HepG2 (cell line): ENCODE measurements at places on chromosomes 5 and 9. TPM values are rescaled to one million over a fixed set of nuclear protein-coding genes. Genes with fewer than 3 reads are reported as not detected.

DNA sequence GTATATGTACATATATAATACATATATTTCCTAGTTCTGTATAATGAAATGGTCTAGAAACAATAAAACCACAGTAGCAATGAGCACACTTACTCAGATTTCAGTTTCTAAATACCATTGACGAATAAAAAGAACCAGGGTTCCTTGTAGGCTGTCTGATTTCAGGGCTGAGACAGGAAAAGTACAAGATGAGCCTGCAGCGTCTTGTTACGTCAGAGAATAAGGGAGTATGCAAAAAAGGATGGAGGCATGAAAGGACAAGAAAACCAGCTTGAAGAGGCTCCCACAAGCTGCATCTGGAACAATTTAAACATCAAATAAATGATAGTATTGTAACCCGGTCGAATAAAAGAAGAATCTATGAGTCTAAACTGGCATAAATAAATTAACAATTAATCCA, 17.8 kb upstream of the TIFAB start:
- H3K27ac ChIP-seq, result no peak overlapping the region
- DNase-seq, result no peak
- H3K4me1 ChIP-seq, result peaks cover 20% of the 10 kb centered on the region
- H3K27me3 ChIP-seq, result no peaks in the 10 kb centered on the region

DNA sequence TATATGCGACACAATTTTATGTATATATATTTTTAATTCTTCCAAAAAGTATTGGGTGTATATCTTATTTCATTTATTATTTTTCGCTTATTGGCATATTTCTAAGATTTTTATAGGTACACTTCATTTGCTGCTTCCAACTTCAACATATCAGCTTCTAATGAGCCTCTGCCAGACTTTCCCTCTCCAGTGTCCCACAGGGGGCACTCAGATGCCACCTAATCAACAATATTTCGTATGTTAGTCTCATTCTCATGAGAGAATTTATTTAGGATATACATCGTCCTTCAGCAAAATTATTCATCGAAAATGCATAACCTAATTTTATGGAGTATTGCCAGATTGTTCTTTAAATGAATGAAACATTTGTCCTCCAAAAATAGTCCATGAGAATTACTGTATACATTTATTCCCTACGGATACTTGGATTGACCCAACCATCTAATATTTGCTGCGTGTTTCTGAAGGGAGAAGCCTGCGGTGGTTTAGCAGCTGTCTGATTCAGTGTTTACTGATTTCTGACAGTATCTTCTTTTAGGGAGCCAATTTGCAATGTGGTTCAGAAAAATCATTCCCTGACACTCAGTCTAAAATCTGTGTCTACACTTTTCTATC, 100.6 kb upstream of the SELENOP start:
- no peaks in the 10 kb centered on the region for H3K27me3 ChIP-seq
- peak; percentile 25 for DNase-seq
- no peak overlapping the region for H3K27ac ChIP-seq
- peaks cover 17% of the 10 kb centered on the region for H3K4me1 ChIP-seq
- no peak overlapping the region for H3K4me3 ChIP-seq
- no peaks in the 10 kb centered on the region for H3K36me3 ChIP-seq

The TMEM232 gene
- 0.27 and 0.71 TPM in 2 replicates for total RNA-seq

GRCh38 chr5:102545175-102545574, 46.4 kb upstream of the SLCO6A1 start:
- no peak overlapping the region for H3K27ac ChIP-seq
- H3K36me3 ChIP-seq, result no peaks in the 10 kb centered on the region

DNA sequence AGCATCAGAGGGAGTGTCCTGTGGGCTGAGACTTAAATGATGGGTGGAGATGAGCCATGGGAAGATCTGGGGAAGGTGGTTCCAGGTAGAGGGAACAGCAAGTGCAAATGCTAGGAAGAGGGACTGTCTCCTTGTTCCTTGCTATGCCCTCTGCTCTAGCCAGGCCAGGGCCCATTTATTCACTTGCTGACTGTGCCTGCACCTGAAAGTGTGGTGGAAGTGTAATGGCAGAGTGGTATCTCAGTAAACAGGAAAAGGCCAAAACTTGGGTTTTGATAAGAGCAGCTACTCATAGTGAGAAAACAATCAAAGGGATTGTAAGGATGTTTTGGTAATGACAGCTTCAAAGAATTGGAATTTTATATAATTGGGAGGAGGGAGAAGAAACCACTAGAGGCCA, 32.4 kb downstream of the TLE4 start:
- H3K27ac ChIP-seq, result no peak overlapping the region
- H3K27me3 ChIP-seq, result no peaks in the 10 kb centered on the region
- no peak overlapping the region for H3K4me3 ChIP-seq
- H3K36me3 ChIP-seq, result no peaks in the 10 kb centered on the region
- H3K4me1 ChIP-seq, result no peaks in the 10 kb centered on the region
- no peak for DNase-seq

The NUTM2G gene
- total RNA-seq, result not detected in 2 replicates

DNA sequence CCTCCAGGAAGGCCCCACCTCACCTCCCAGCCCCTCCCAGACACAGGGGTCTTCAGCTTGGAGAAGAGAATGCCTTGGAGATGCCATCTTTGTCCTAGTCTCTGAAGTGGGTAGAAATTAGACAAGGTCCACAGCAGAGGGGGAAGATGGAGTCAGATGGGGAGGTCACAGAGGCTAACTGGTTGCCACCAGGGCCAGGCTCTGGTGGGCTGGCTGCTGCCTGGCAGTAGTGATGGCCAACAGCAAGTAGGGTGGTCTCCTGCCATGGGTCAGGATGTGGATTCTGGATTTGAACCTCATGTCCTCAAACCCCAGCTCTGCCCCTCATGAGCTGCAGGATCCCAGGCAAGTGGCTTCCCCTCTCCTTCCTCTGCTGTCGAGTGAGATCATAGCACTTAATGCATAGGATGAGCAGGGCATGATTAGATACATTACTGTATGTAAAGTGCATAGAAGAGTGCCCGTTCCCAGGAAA, 38.7 kb upstream of the NEK6 start:
- H3K27ac ChIP-seq, result no peak overlapping the region
- H3K4me1 ChIP-seq, result peaks cover 72% of the 10 kb centered on the region
- DNase-seq, result no peak
- H3K36me3 ChIP-seq, result no peaks in the 10 kb centered on the region

DNA sequence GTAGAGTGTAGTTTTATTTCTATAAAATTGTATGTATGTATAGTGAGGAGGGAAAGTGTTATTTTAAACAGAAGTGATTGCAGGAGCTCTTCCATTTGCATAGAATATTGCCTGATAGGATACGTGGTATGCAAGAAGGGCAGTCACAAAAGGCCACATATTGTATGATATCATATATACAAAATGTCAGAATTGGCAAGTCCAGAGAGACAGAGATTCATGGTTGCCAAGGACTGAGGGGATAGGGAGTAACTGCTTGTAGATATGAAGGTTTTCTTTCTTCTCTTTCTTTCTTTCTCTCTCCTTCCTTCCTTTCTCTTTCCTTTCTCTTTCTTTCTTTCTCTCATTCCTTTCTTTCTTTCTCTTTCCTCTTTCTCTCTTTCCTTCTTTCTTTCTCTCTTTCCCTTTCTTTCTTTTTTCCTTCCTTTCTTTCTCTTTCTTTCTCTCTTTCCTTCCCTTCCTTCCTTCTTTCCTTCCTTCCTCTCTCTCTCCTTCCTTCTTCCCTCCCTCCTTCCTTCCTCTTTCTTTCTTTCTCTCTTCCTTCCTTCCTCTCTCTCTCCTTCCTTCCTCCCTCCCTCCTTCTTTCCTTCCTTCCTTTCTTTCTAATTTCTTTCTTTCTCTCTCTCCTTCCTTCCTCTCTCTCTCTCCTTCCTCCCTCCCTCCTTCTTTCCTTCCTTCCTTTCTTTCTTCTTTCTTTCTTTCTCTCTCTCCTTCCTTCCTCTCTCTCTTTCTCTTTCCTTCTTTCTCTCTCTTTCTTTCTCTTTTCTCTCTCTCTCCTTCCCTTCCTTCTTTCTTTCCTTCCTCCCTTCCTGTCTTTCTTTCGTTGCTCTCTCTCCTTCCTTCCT, 24.5 kb upstream of the WDR38 start:
- H3K4me1 ChIP-seq, result peaks cover 31% of the 10 kb centered on the region
- H3K36me3 ChIP-seq, result no peaks in the 10 kb centered on the region
- H3K27ac ChIP-seq, result no peak overlapping the region
- DNase-seq, result no peak

The PCDHA3 gene
- total RNA-seq, result not detected in 2 replicates

GRCh38 chr5:24385070-24385469, 259.7 kb downstream of the CDH10 start:
- no peaks in the 10 kb centered on the region for H3K4me1 ChIP-seq
- DNase-seq, result no peak
- no peaks in the 10 kb centered on the region for H3K27me3 ChIP-seq
- no peak overlapping the region for H3K27ac ChIP-seq

- H3K36me3 ChIP-seq, result no peaks in the 10 kb centered on the region
- no peak overlapping the region for H3K4me3 ChIP-seq
- peaks cover 10% of the 10 kb centered on the region for H3K4me1 ChIP-seq
- peak; percentile 46 for DNase-seq
- H3K27me3 ChIP-seq, result no peaks in the 10 kb centered on the region; the same call in 1 of the 2 replicates
Observed at GRCh38 chr9:75950998-75951397, 60.5 kb downstream of the PCSK5 start.

- no peak overlapping the region for H3K27ac ChIP-seq
- H3K4me1 ChIP-seq, result no peaks in the 10 kb centered on the region
- no peaks in the 10 kb centered on the region for H3K27me3 ChIP-seq
- no peak overlapping the region for H3K4me3 ChIP-seq
- no peaks in the 10 kb centered on the region for H3K36me3 ChIP-seq
- DNase-seq, result peak; percentile 27
Observed at GRCh38 chr5:32076699-32077695, 97.1 kb downstream of the GOLPH3 start.

The CCDC180 gene
- total RNA-seq, result 1.5 and 2.5 TPM in 2 replicates

DNA sequence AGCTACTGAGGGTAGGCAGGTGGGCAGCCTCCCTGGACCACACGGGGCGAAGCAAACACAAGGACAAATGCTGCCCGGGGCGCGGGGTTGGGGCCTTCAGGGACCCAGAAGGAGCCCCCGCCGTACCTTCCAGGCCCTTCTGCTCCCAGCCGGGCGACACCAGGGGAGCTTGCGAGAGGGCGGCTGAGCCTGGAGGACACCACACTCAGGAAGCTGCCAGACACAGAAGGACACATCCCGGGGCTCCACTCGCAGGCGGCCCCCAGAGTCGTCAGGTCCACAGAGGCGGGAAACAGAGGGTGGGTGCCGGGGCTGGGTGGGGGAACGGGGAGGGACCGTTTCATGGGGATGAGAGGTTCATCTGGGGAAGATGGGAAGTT, 58.5 kb upstream of the UBAC1 start:
- H3K27ac ChIP-seq, result no peak overlapping the region
- no peak for DNase-seq
- H3K4me3 ChIP-seq, result no peak overlapping the region

DNA sequence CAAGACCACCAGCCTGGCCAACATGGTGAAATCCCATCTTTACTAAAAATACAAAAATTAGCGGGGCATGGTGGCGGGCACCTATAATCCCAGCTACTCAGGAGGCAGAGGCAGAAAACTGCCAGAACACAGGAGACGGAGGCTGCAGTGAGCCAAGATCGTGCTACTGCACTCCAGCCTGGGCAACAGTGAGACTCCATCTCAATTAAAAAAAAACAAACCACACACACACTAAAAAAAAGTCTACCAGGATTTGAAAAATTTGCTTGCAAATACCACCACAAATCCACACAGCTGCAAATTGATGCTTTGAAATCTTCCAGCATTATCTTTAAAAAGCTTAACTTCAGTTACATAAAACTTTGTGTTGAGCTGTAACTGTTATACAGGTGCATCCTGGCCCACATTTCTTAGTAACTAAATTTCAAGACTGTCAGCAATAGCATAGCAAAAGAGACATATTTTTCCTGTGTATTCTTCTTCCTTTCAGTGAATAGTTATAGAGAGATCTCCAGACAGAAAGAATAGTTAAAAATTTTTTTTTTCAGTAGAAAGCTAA, 6.8 kb downstream of the CHD1 start:
- H3K27me3 ChIP-seq, result no peaks in the 10 kb centered on the region
- H3K4me3 ChIP-seq, result no peak overlapping the region
- peaks cover 50% of the 10 kb centered on the region for H3K36me3 ChIP-seq
- peaks cover 48% of the 10 kb centered on the region for H3K4me1 ChIP-seq
- DNase-seq, result no peak
- no peak overlapping the region for H3K27ac ChIP-seq

The RNF224 gene
- 0.09 and 0.10 TPM in 2 replicates for total RNA-seq

- H3K27ac ChIP-seq, result no peak overlapping the region
- no peaks in the 10 kb centered on the region for H3K27me3 ChIP-seq
- DNase-seq, result peak; percentile 27
- no peaks in the 10 kb centered on the region for H3K36me3 ChIP-seq
Observed at GRCh38 chr5:36777105-36777757, 99.3 kb upstream of the NIPBL start.

DNA sequence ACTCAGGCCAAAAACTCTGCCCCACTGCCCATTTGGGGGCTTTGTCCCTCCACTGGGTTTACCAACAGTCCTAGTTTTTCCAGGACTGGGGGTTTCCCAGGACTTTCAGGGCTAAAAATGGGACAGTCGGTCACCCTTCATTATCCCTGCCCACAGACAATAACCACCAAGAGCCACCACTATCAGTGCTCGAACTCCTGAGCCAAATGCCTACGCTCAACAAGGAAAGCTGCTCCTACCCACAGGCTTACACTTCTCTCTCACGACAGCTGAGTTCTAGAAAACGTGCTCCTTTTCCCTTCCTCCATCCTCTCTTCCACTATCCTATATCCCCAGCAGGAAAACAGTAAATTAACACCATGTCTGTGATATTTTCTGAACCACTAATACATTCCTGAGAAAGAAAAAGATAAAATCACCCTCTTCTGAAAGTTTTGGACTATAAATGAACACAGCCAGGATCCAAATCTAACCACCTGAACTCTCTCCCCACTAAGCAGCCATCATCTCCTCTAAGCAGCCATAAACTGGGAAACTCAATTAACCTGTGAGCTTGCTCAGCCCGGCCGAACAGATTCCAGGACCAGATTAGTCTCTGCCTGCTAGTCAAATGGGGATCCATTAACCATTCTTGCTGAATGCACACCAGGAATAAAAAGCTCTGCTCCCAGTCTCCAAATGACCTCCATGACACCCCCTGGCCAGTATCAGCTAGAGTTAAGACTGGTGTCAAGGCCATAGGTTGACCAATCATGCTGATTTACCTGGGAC, 41.8 kb downstream of the KLHL3 start:
- no peak overlapping the region for H3K27ac ChIP-seq
- H3K27me3 ChIP-seq, result no peaks in the 10 kb centered on the region
- no peaks in the 10 kb centered on the region for H3K36me3 ChIP-seq
- 0 out of 2 replicates have a peak, but pooled peaks cover 7% of the 10 kb centered on the region for H3K4me1 ChIP-seq

The TCF7 gene
- total RNA-seq, result 6.8 and 7.9 TPM in 2 replicates

The SLC25A2 gene
- 0.13 TPM in 1 of 2 replicates, not detected in the other for total RNA-seq

The FAM153A gene
- total RNA-seq, result not detected in 2 replicates

The ABITRAM gene
- total RNA-seq, result 10.2 and 16.3 TPM in 2 replicates

The HMCN2 gene
- 0.09 TPM in 1 of 2 replicates, not detected in the other for total RNA-seq

The CYSRT1 gene
- 2.1 and 3.4 TPM in 2 replicates for total RNA-seq

DNA sequence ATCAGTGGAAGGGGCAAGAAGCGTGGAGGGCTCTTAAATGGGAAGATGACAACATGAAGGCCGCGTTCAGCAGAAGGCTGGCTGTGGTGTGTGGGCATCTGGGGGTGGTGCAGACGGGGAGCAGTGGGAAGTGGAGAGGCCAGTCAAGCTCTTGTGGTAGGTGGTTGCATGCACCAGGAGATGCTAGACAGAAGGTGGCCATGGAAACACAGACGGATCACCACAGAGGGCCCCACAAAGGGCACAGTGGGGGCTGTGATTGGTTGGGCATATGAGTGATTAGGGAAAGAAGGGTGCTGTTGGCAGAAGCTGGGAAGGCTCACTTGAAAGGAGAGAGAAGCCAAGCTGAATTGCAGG, 14.7 kb downstream of the MTMR12 start:
- no peaks in the 10 kb centered on the region for H3K27me3 ChIP-seq
- peaks cover 43% of the 10 kb centered on the region for H3K4me1 ChIP-seq
- peaks cover 56% of the 10 kb centered on the region for H3K36me3 ChIP-seq
